ENCODE measurements at places on chromosomes 1 and 21. TPM values are rescaled to one million over a fixed set of nuclear protein-coding genes. Genes with fewer than 3 reads are reported as not detected.

- DNase-seq: no peak
Observed at GRCh38 chr1:151061704-151062103, 1.5 kb downstream of the MLLT11 start.

GRCh38 chr1:155966750-155967149 lies 11.6 kb downstream of the ARHGEF2 start:
- DNase-seq: no peak

DNA sequence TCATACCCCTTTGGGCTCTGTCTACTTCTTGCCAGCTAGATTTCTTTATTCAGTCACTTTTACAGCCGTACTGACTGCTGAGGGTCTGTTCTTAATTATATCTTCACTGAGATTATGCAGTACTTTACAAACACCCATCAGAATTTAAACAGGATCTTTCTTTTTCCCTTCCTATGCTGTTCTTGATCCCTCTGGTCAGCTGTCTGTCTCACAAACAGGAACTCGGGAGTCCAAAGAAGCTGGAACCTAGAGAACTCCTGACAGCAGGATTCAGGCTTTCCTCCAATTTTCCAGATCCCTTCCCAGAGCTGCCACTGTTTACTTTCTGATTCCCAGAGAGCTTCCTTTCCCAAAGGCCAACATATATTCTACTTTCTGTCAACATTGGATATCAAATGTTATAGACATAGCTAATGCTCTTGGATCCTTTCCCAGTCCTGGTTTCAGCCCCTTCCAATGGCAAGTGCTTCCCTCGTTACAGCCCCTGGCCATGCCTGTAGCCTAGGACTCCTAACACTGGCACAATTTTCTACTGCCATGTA lies 59.5 kb downstream of the ATP2B4 start:
- no peak for DNase-seq

KCNK1 gene
- total RNA-seq: 11.2 TPM

FTCD gene
- 0.30 TPM for total RNA-seq

F11R gene
- 248 TPM for total RNA-seq

- DNase-seq: no peak
Observed at GRCh38 chr1:178133239-178133989, 39.5 kb downstream of the RASAL2 start.

DNA sequence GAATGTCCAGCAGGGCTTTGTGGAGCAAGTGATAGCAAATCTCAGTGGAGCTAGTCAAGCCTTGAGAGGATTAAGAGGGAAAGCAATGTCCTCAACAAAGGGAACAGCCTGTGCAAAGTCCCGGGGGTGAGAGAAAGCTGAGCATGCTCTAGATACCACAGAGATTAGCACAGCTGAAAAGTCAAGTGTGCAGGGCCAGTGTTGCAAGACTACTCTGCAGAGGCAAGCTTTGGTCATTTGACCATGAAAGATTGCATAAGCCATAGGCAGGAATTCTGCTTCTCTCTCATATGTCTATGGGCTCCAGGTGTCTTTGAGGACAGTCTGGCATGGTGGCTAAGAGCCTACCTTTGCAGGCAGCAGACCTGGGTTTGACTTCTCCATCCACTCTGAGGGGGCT lies 181.0 kb upstream of the JUN start:
- DNase-seq: peak; percentile 75

- no peak for DNase-seq
Observed at GRCh38 chr1:235766794-235767285, 99.9 kb downstream of the LYST start.

DNA sequence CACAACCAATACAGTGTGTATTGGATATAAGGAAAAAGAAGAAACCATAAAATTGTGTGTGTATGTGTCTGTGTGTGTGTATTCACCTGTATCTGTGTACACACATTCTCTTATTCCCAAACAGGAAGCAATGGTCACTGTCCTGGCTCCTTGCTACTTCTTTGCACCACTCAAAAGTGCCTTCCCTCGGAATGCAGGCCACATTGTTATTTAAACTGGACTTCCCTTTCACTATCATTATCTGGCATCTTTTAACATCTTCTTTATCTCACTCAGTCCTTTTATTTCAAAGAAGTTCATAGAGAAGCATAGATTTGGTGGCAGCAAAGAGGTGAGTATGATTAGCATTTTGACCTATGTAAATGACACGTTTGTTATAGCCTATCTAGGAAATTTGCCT lies 803.7 kb downstream of the NCAM2 start:
- DNase-seq: no peak
